Myocyte (in vitro differentiated cells): ENCODE measurements at places on chromosomes 5 and 9. TPM values are rescaled to one million over a fixed set of nuclear protein-coding genes. Genes with fewer than 3 reads are reported as not detected.

- DNase-seq, result no peak
Measured at GRCh38 chr9:94983552-94983951, 257.1 kb downstream of the AOPEP start.

DNA sequence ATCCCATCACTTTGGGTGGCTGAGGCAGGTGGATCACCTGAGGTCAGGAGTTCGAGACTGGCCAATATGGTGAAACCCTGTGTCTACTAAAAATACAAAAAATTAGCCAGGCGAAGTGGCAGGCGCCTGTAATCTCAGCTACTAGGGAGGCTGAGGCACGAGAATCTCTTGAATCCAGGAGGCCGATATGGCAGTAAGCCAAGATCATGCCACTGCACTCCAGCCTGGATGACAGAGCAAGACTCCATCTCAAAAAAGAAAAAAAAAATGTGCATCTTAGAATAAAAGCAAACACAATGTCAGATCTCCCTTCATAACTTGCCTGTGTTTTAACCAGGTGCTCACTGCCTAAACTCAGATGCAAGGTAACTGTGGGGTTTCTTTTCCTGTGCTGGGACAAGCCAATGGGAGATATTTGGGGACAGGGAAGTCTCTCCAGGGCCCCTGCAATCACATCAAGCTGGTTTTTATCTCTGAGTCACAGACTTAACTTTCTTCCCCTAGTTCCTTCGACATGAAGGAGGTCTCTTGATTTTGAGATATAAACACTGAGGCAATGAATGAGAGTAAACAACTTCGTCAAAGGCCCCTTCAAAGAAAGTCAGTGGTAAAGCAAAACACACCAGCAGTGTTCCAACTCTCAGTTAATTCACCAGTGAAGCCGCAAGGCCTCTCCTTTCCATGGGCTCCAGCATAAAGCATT is 99.1 kb downstream of the SNX18 start:
- no peak for DNase-seq

GRCh38 chr5:52989781-52990527 is 802 bp downstream of the ITGA2 start:
- peak; percentile 46 for DNase-seq

DNA sequence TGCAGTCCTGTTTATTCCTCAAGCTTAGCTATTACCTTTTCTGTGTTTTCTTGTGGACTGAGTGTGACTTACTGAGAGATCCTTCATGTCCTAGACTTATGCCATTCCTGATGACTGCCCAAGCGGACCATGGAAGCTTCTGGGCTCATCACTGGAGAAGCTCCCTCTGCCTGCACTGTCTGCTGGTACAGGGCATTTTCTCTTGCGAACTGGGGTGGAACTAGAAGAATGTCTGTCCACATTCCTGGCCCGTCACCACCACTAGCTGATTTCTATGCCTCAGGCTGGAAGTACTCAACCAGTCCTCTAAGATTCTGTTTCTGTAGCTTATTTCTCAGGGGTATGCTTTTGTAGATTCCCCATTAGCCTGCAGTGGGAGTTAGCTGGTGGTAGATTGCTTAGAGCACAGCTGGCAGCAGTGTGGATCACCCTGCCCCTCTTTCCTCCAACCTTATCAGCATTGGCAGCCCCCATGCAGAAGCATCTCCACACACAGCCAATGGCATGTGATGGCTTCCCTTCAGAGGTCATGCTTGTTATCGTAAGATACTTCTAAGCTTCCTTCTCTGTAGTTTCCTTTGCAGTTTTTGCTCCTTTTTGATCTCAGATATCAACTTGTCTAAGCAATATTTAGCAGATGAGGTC is 12.4 kb downstream of the SLC36A1 start:
- DNase-seq, result no peak

DNA sequence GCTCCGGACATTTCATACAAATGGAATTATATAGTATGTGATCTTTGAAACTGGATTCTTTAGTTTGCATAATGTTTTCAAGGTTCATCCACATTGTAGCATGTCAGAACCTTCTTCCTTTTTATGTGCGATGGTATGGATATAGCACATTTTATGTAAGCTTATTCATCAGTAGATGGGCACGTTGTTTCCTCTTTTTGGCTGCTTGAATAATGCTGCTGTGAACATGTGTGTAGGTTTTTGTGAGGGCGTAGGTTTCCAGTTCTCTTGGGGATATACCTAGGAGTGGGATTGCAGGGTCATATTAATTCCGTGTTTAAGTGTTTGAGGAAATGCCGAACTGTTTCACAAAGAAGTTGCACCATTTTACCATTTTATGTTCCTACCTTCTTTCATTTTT is 187.8 kb downstream of the NR3C1 start:
- DNase-seq, result no peak

DNA sequence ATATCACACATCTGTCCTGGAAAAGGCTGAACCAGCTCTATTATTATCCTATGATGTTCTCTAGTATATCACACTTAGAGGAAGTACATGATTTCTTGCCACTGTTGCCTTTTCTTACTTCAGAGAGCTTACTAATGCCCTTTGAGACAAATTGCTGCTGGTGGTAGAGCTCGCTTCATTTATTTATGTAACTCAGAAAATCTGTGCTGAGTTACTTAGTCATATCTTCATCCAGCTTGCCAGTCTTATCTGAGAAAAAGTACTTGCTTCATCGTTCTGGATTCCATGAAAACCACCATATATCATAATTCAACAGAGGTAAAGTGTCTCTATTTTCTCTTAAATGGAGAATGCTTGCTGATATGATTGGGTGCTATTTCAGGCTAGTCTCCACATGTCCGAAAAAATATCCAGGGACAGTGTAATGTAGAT is 26.6 kb downstream of the PTPDC1 start:
- DNase-seq, result no peak

- no peak for DNase-seq
Measured at GRCh38 chr5:160547061-160547460, 125.4 kb downstream of the PTTG1 start.

GRCh38 chr9:37157726-37158377 is 37.5 kb downstream of the ZCCHC7 start:
- DNase-seq, result no peak

DNA sequence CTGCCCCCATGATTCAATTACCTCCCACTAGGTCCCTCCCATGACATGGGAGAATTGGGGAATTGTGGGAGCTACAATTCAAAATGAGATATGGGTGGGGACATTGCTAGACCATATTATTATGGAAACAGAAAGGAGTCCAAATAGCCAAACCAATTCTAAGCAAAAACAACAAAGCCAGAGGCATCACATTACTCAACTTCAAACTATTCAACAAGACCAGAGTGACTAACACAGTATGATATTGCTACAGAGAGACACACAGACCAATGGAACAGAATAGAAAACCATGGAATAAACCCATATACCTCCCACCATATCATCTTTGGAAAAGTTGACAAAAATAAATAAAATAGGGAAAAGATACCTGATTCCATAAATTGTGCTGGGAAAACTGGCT is 710.5 kb upstream of the CDH9 start:
- no peak for DNase-seq

- DNase-seq, result no peak
Measured at GRCh38 chr5:131548176-131548575, 86.9 kb downstream of the RAPGEF6 start.

GRCh38 chr9:116422119-116422979 is 264.8 kb upstream of the TRIM32 start:
- no peak for DNase-seq

GRCh38 chr5:114038756-114039155 is 323.1 kb upstream of the KCNN2 start:
- DNase-seq, result no peak

DNA sequence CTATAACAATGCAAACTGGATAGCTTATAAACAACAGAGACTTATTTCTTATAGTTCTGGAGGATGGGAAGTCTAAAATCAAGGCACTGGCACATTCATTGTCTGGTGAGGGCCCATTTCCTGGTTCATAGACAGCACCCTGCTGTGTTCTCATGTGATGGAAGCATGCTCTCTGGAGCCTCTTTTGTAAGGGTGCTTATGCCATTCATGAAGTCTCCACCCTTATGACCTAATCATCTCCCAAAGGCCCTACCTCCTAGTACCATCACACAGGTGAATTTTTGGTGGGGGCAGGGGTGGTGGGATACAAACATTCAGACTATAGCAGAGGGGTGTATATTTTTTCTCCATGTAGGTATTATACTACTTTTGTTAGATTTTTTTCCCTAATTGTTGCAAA is 92.4 kb downstream of the UNC13B start:
- no peak for DNase-seq

- no peak for DNase-seq
Measured at GRCh38 chr9:135339378-135339973, 140.1 kb upstream of the PPP1R26 start.

- peak; percentile 98 for DNase-seq
Measured at GRCh38 chr5:55994998-55995914, 493 bp upstream of the IL6ST start.

- no peak for DNase-seq
Measured at GRCh38 chr5:11525020-11525419, 379.2 kb downstream of the CTNND2 start.

GRCh38 chr5:169149317-169149716 is 151.6 kb downstream of the SLIT3 start:
- no peak for DNase-seq

GRCh38 chr9:124299515-124300090 is 41.9 kb downstream of the NEK6 start:
- no peak for DNase-seq

ADAMTSL2 gene
- total RNA-seq, result 4.7 and 8.1 TPM in 2 replicates

MSX2 gene
- total RNA-seq, result 4.8 and 9.8 TPM in 2 replicates

IFNA4 gene
- not detected in 2 replicates for total RNA-seq

RALGPS1 gene
- 3.6 and 7.5 TPM in 2 replicates for total RNA-seq

ZDHHC11 gene
- 0.37 and 0.73 TPM in 2 replicates for total RNA-seq

LEAP2 gene
- total RNA-seq, result 0.88 and 1.0 TPM in 2 replicates

TAS2R1 gene
- not detected in 2 replicates for total RNA-seq

FAM169A gene
- total RNA-seq, result 3.0 and 3.2 TPM in 2 replicates

ANKRD31 gene
- total RNA-seq, result 0.03 TPM in 1 of 2 replicates, not detected in the other

SLC6A3 gene
- 0.16 TPM in 1 of 2 replicates, not detected in the other for total RNA-seq

RASA1 gene
- 44.5 and 55.8 TPM in 2 replicates for total RNA-seq

TSLP gene
- 0.42 and 1.2 TPM in 2 replicates for total RNA-seq
